CD4-positive, alpha-beta T cell treated with Interleukin-2 at 100 ng/mL for 4 hours (primary cell): ENCODE measurements at places on chromosomes 3 and 15.

- no peak for DNase-seq
These were observed 110.9 kb downstream of the ASB7 start for GRCh38 chr15:100713163-100713867.

DNA sequence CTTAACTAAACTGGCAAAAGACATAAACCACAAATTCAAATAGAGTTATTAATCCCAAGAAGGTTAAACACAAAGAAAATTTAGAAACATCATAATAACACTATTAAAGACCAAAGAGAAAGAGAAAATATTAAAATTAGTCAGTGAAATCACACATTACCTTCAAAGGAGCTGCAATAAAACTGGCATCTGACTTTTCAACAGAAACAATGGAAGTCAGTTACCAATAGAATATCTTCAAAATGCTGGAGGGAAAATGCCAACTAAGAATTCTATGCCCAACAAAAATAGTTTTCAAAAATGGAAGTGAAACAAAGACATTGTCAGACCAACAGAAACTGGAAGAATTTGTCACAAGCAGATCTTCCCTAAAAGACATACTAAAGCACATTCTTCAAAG is 68.7 kb upstream of the RNF7 start:
- no peak for DNase-seq

- DNase-seq = no peak
These were observed 30.2 kb downstream of the LYSMD4 start for GRCh38 chr15:99702895-99703602.

DNA sequence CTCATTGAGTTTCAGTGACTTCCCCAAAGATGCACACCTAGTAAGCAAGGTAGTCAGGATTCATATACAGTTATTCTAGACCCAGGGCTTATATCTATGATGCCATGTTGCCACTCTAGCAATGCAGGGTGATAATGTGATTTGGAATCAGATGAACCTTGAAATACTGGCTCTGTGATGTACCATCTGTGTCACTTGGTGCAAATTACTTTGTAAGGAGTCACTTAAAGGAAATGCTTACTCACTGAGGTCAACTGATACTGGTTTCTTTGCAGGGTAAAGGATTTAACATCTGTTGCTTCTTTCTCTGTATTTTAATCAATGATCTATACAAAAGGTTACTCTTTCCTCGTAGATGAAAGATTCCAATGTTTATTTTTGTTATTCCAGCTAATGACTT is 10.8 kb downstream of the ASB14 start:
- no peak for DNase-seq

DNA sequence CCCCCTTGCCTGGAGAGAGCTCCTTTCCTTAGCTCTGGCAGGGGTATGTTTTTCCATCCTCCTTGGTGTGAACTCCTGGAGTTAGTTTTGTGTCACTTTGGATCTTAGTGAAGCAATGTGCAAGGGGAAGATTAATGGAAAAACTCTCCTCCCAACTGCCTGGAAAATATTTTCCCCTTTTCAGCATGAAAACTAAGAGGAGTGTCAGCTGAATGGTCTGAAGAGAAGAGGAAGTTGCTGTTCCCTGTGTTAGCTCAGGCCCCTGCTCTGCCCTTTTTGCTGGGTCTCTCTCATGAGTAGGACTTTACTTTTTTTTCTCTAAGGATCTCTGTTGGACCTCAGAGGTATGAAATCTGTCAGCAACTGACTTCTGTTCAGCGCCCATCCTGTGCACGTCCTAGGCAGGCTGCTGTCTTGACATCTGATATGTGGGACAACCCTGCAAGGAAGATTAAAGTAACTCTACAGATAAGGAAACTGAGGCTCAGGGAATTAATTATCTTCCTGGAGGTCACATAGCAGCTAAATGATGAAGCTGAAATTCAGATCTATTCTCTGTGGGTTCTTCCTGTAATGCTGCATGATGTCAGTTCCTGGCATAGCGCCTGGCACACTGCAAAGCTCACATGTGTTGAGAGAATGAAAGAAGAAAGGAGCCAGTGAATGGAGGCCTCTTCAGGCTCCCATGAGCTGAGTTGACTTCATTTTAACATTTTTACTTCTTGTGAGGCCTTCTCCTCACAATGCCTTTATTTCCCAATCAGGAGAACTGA is 109.7 kb upstream of the GALNT15 start:
- no peak for DNase-seq

- DNase-seq = no peak
These were observed 128.1 kb downstream of the NSMCE3 start for GRCh38 chr15:29141308-29142128.

- no peak for DNase-seq
These were observed 2.4 kb downstream of the ANPEP start for GRCh38 chr15:89812011-89812846.
